ENCODE measurements at places on chromosomes 11 and 22.

- no peak for DNase-seq
These were observed 6.2 kb downstream of the CHST1 start for GRCh38 chr11:45659031-45659817.

GRCh38 chr22:50505776-50506610 lies 1.5 kb downstream of the LMF2 start:
- no peak for DNase-seq

DNA sequence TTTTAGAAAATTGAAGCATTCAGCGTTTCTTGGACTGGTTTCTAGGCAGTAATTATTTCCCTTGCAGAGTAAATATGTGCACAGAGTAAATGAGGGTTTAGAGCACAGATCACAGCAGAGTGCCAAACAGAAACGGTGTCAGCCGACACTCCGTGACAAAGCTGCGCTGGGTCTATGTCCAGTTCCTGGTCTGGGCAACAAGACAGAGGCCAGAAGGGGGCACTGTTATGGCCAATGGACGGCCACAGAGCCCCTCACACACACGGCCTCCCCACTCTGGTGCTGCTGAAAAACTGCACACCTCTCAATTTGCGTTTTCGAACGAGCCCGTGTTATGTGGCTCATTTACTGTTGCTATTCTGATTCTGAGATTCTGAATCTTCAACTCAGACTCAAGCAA lies 180.7 kb downstream of the MPPED1 start:
- no peak for DNase-seq

DNA sequence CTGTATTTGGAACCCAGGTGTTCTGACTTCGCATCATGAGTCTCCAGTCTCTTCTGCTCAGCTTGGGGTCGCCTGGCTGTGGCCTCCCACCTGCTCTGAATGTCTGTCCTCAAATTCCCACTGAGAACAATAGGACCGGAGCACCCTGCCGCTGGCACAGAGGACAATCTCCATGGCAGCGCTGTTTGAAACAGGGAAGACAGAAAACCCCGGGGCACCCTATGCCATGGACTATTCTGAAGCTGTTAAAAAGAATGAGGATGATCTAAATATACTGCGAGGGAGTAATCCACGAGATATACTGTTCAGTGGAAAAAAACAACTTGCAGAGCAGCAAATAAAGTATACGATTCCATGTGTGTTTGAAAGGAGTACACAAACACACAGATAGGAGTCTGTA lies 415.6 kb upstream of the NARS2 start:
- no peak for DNase-seq

DNA sequence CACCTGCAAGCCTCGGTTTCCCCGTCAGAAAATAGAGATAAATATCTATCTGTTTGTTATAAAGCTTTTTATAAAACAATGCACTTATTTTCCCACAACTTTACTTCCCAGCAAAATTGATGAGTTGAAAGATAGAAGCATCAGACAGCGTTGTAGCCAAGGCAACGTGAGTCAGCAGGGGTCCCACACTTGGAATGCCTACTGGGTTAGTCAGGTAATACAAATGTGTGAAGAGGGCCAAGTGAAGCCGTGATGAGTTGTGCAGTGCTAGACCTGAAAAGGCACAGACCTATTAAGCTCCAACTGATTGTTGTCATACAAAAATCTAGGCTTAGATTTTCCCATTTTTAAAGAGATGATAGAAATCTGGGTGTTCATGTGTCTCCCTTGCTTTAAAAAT lies 118.7 kb downstream of the PGR start:
- no peak for DNase-seq

GRCh38 chr22:46107753-46108563 lies 42.4 kb upstream of the PPARA start:
- DNase-seq: no peak

DNA sequence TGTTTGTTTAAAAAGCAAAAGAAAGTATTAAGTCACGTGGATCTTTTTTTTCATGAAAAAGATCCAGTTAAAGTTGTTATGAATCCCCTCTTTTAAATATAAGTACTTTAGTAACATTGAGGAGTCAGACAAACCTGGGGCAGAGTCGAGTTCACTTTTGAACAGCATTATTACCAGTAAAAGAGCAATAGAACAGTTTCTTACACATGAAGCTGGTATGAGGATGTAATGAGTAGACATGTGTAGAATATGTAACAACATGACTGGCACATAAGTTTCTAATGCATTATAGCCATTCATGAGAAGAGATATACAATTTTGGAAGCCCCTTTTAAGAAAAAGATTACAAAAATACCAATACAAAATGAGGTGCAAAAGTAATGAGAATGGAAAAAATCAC lies 7.6 kb upstream of the MUC15 start:
- DNase-seq: no peak

DNA sequence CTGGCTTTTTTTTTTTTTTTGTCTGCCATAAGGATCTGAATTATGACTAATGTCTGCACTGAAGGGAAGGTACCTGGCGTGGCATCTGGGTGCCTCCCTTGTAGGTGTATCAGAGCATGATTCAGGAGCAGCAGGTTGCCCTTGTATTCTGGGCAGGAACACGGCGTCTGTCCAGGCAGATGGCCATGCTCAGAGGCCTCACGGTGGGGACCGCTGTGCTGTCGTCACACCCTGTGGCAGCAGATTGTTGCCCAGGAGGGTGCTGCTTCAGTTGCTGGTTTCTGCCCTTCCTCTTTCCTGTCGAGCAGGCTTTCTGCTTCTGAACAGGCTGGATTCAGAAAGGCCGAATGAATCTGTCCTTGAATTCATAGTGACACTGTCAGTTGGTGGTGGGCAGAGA lies 11.0 kb downstream of the ZNRF3 start:
- DNase-seq: no peak

- DNase-seq: no peak
These were observed 59.8 kb downstream of the PACSIN2 start for GRCh38 chr22:42955087-42955635.

Data from activated CD8-positive, alpha-beta memory T cell treated with anti-CD3 and anti-CD28 coated beads for 1 hour (primary cell).